Naive thymus-derived CD4-positive, alpha-beta T cell (primary cell): ENCODE measurements at places on chromosomes 11 and 22. TPM values are rescaled to one million over a fixed set of nuclear protein-coding genes. Genes with fewer than 3 reads are reported as not detected.

The APOBEC3B gene
- total RNA-seq = 11.5 TPM

The CENATAC gene
- total RNA-seq = 103 TPM

The YAP1 gene
- total RNA-seq = not detected

The LMNTD2 gene
- total RNA-seq = 11.3 TPM

The GNG3 gene
- total RNA-seq = not detected

The DKK3 gene
- not detected in 2 replicates for total RNA-seq

The NAALAD2 gene
- total RNA-seq = not detected

The C22orf31 gene
- total RNA-seq = not detected

The CHRM1 gene
- not detected for total RNA-seq

The PLCB3 gene
- total RNA-seq = 3.3 TPM

The INS gene
- total RNA-seq = not detected

The CHADL gene
- 1.0 TPM for total RNA-seq

The C11orf42 gene
- total RNA-seq = not detected

The CRYBB2 gene
- not detected for total RNA-seq

The CRYAB gene
- not detected in 2 replicates for total RNA-seq

The PSMA1 gene
- 120 TPM for total RNA-seq

The C11orf65 gene
- 0.27 TPM for total RNA-seq

The PATE4 gene
- total RNA-seq = not detected

The NRIP3 gene
- total RNA-seq = 3.4 TPM

The OR2AT4 gene
- not detected in 2 replicates for total RNA-seq

The GATD1 gene
- 59.2 TPM for total RNA-seq

The EI24 gene
- total RNA-seq = 37.2 and 42.7 TPM in 2 replicates

The TSKU gene
- not detected for total RNA-seq

The OR8A1 gene
- not detected for total RNA-seq

The GLYAT gene
- total RNA-seq = not detected in 2 replicates

The ROBO4 gene
- total RNA-seq = not detected

The CAPN5 gene
- total RNA-seq = 5.8 TPM

The MPEG1 gene
- total RNA-seq = 21.9 TPM

The ST14 gene
- total RNA-seq = not detected in 2 replicates

The RASL10A gene
- 0.32 TPM for total RNA-seq

The OR10G8 gene
- not detected in 2 replicates for total RNA-seq

The ISX gene
- not detected for total RNA-seq

The TPST2 gene
- 16.7 TPM for total RNA-seq

The OR5AP2 gene
- total RNA-seq = not detected

The GAL3ST1 gene
- total RNA-seq = 4.8 TPM

The MMP10 gene
- total RNA-seq = not detected

The PNPLA3 gene
- not detected for total RNA-seq

The NFAM1 gene
- 0.51 TPM for total RNA-seq

The OR5B3 gene
- not detected for total RNA-seq

The PCNX3 gene
- 50.4 TPM for total RNA-seq

The IL10RA gene
- total RNA-seq = 269 and 280 TPM in 2 replicates

The TMEM45B gene
- total RNA-seq = 36.2 TPM

The RFPL3 gene
- total RNA-seq = not detected

The VWA5A gene
- total RNA-seq = 10.2 TPM

The TIMM8B gene
- total RNA-seq = 22.8 TPM

The HEPN1 gene
- total RNA-seq = not detected

The MUC15 gene
- not detected for total RNA-seq

The SDF2L1 gene
- 31.7 TPM for total RNA-seq

The ACTN3 gene
- not detected in 2 replicates for total RNA-seq

The LRRC10B gene
- not detected for total RNA-seq

The CBX7 gene
- 76.9 TPM for total RNA-seq

The SPON1 gene
- total RNA-seq = 3.5 and 3.9 TPM in 2 replicates

The OR52E8 gene
- not detected for total RNA-seq

The FAT3 gene
- not detected for total RNA-seq

The KRTAP5-2 gene
- total RNA-seq = not detected

The ZDHHC13 gene
- total RNA-seq = 17.2 TPM

The OTOG gene
- not detected for total RNA-seq

The DEPDC7 gene
- 1.2 TPM for total RNA-seq
